ENCODE measurements at places on chromosomes 12 and 14.

DNA sequence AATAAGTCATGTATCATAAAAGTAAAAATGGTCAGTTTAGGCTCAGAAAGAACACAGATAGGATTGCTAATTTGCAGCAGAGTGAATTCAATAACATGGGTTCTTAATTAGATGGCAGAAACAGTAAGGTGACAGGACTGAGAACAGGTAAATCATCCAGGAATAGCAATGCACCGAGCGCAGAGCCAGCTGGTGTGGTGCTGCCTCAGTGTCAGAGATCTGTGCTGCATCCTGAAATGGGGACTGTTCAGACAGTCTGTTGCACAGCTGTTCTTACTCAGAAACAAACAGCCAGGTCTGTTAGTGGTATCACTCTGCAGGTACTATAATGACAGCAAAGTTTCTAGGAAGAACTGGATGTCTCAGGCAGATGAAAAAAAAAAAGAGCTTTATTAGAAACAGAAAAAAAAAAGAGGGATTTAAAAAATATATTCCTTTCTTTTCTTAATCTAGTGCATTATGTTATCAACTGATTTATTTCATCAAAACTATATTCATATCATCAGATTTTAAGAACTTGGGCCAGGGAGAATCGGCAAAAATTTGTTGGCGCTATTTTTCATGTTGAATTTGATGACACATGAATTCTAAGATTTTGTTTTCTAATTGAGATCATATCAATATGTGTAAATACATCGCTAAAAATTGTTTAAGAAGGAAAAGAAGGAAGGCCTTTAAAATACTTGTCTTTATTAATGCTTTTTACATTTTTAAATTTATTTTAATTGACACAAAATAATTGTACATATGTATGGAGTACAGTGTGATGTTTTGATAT is 501.8 kb downstream of the PRKD1 start:
- no peak for DNase-seq

GRCh38 chr12:56224954-56225353 is 812 bp downstream of the NABP2 start:
- DNase-seq, result no peak

- no peak for DNase-seq
These were observed 21.1 kb downstream of the GSC start for GRCh38 chr14:94748667-94749347.

GRCh38 chr12:129258781-129259318 is 405.6 kb downstream of the GLT1D1 start:
- no peak for DNase-seq

GRCh38 chr14:95144849-95145248 is 12.5 kb downstream of the DICER1 start:
- no peak for DNase-seq

DNA sequence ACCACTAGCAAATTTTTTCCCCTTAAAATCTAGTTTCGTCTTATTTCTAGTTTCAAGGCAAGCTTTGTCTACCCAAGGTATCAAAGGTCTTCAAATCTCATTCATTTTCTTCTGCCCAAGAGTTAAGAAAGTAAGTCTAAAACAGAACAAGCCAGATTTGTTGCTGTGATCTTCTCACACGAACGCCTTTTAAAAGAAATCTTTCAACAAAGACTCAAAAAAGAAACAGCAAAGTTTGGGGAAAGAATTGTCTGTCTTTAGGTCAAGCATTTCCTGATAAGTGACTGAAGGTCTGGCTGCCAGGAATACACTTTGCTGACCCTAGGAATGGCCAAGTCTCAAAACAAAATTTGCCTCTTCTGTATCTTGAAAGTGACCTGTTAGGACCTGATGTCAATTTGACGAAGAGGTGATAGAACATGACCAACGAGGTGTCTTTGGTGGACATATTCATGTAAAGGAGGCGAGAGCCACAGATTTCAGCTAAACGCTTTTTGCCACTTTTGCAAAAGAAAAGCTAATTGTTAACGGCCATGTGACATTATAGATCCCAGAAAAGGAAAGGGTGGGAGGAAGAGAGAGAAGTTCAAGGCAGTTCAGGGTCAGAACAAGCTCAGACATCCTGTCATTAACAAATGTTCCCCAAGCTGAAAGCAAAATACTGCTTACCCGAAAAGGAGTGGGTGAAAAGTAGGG is 1.7 kb downstream of the CDK17 start:
- no peak for DNase-seq

DNA sequence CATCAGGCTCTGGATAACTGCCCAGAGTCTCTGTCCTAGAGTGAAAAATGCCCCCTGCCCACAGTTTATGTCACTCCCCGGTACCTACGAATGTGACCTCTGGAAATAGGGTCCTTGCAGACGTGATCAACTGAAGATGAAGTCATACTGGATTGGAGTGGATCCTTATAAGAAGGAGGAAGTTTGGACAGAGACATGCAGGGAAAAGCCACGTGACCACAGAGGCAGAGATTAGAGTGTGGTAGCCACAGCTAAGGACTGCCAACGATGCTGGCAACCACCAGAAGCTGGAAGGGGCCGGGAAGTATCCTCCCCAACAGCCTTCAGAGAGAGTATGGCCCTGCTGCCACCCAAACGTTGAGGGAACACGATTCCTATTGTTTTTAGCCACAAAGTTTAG is 101.2 kb upstream of the NCOR2 start:
- DNase-seq, result no peak

GRCh38 chr14:57961786-57962060 is 95.8 kb upstream of the SLC35F4 start:
- DNase-seq, result no peak

DNA sequence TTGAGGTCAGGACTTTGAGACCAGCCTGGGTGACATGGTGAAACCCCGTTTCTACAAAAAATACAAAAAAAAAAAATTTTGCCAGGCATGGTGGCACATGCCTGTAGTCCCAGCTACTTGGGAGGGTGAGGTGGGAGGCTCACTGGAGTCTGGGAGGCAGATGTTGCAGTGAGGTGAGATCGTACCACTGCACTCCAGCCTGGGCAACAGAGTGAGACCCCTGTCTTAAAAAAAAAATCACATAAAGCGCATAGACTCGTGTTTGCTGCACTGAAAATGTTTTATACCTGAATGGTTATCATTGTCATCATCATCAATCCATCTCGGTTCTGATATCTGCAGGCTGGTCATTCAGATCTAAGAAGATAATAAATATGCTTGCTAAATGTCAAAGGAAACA is 24.8 kb upstream of the VPS37B start:
- DNase-seq, result no peak

DNA sequence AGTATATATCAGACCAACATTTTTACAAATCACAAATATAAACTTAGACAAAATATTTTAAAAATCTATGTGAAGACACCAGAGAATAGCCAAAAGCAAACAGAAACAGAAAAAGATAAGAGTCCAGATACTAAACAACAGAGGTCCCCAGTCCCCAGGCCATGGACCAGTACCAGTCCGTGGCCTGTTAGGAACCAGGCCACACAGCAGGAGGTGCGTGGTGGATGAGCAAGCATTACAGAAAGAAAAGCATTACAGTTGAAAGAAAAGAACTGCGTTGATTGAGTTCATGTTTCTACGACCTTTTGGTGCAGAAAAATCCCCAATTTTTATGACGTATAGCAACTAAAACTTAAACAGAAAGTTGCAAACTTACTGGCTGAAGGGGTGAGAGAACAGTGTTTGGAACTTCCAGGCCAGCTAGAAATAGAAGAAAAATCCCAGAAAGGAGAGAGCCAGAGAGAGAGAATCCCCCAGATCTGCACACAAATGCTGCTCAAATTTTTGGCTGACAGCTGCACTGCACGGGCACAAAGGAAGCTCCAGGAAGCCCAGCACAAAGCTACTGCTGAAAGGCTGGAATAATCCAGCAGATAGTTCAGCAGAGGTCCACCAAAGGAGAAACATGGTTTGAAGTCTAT is 159.6 kb upstream of the C14orf180 start:
- no peak for DNase-seq

DNA sequence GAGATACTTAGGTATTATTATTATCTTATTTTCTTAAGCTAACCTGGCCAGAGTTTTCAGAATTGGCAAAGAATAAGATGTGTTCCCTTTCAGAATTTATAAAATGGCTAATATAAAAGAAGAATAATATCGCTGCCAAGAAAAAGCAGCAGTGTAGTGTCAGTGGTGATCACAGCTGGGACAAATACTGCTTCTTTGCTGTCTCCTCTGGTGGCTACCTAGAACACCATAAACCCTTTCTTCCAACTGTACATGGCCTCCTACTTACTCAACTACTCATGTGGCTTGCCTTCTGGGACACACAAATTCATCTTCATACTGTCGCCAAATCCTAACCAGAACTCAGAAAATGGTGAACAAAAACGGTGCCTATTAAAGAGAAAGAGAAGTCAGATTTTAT is 72.7 kb downstream of the MED13L start:
- no peak for DNase-seq

DNA sequence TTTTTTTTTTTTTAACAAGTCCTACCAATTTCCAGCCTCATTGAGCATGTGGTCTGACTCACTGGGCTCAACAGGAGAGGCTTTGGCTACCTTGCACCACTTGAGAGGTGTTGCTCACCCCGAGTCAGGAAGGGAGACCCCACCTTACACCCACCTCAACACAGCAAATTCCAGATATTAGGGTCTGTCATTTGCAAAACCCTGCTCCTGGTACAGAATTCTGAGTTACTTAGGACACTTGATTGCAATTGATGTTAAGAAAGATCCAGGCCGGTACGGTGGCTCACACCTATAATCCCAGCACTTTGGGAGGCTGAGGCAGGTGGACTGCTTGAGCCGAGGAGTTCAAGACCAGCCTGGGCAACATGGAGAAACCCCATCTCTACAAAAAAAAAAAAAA is 14.1 kb downstream of the DGLUCY start:
- DNase-seq, result no peak

- DNase-seq, result peak; percentile 7
These were observed 131.5 kb upstream of the RTL1 start for GRCh38 chr14:101034986-101035385.

Data from activated B cell treated with CpG ODN at 0.5 μM for 24 hours (primary cell).